T-cell (primary cell): ENCODE measurements at places on chromosomes 11 and 22.

- DNase-seq, result no peak
These were observed 17.3 kb downstream of the RTN4RL2 start for GRCh38 chr11:57477507-57478189.

GRCh38 chr11:105155679-105156078 lies 16.1 kb upstream of the CARD18 start:
- no peak for DNase-seq

GRCh38 chr22:16721961-16722360 lies 103.2 kb downstream of the XKR3 start:
- no peak for DNase-seq

DNA sequence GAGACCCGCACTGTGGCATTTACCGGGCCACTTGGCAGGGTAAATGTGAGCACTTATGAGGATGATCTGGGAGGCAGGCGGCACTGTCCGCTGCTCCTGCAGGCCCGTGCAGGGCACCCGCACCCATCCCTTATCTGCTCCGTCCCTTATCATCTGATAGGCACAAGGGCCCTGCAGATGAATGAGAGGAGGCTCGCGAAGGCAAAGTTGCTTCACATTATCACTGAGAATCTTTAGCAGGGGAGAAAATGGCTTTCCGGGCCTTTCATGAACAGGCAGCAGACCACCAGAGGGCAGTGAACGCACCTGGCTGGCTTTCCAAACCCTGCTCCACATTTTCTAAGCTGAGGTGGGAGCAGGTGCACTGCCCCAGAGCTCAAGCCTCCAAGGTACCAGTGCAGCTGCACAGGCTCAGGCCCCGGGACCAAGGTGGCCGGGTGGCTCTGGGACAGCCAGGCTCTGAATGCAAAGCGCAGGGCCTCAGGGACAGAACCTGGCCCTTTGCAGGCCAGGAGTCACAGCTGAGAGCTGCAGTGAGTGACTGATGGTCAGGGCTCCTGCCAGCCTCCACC lies 165.6 kb downstream of the SHANK2 start:
- no peak for DNase-seq

DNA sequence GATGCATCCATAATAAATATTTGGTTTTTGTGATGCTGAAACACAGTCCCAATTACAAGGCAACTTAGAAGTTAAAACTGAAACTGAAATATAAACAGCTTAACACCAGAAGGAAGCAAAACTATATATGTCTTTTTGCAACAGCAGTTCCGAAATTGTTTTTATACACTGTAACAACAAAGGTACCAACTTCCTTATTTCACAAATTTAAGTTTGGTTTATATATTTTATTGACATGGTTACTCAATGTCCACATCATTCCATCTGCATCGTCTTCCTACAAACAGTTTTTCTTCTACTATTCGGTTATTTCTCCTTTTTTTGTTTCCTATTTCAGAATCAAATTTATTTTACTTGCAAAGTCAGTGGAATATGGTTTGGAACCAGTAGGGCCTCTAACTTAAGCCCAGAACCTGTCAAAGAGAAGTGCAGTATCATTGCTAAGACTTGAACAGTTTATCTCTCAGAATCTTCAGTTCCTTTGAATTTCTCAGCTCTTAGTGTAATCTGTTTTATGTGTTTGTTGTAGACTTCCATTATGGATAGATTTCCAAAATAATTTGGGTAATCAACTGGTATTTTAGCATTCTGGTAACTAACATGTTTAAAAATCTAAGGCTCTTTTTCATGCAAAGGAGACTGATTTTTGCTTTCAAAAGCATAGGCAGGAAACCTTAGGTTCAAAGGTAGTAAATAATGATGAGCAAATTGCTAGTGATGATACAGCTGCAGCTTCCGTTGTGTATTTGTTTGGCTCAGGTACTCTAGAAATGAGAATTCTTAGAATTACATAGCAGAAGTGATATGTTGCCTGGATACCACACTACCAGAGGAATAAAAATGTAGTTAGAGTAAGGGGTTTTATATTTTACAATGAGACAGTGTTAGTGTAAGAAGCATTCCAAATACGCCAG lies 8.2 kb upstream of the HSPA8 start:
- DNase-seq, result peak; percentile 27
